ENCODE measurements at places on chromosomes 12 and 14.

- DNase-seq, result no peak
Observed at GRCh38 chr12:31029468-31029867, 44.2 kb upstream of the DDX11 start.

DNA sequence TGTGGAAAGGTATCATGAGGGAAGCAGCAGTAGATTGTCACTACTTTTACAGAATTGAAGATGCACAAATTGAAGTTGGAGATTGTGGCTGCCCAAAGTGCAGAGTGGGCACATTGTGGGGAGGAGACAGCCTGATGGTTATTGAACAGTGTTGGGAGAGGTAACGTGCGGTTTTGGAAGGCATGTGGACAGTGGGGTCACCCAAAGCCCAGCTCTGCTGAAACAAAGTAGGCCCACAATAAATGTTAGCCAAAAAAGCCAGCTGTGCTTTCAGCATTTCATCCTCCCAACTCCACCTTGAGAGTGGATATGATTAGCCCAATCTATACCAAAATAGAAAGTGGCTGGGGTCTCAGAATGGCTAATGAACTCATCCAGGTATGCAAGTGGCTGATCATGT lies 96.7 kb downstream of the TMX1 start:
- no peak for DNase-seq

DNA sequence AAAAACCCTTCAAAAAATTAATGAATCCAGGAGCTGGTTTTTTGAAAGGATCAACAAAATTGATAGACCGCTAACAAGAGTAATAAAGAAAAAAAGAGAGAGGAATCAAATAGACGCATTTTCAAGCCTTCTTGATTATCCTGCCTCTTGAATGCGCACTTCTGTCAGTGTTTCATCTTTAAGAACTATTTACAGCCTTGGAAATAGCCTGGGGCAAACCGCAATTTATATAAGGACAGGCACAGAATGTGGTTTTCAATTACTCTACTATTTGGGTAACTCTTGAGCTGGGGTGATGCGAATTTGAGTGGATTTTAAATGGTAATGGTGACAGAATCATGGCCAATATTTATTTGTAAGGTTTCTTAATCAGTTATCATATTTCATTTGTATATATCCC lies 179.1 kb upstream of the OTX2 start:
- DNase-seq, result no peak

- DNase-seq, result no peak
Observed at GRCh38 chr12:75979181-75979580, 52.4 kb downstream of the PHLDA1 start.

DNA sequence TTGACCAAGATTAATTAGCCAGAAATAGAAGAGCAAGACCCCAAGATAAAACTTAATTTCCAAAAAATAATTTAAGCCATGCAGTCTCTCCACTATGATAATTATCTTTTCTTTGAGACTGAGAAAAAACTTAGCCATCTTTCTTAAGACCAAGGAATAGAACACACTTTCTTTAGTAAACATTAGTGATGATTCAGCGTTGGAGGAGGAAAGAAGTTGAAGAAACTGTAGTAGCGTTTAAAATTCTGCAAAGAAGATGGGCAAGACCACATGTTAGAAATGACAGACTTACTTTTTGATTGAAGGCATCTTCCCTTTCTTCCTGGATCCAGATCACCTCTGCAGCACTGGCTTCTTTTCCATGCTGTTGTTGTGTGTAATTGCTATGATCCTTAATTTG lies 124.8 kb upstream of the RASSF8 start:
- DNase-seq, result no peak

- no peak for DNase-seq
Observed at GRCh38 chr14:32007755-32008362, 69.2 kb upstream of the ARHGAP5 start.

- no peak for DNase-seq
Observed at GRCh38 chr12:4251967-4252366, 21.6 kb upstream of the CCND2 start.

- no peak for DNase-seq
Observed at GRCh38 chr12:109871668-109872314, 8.6 kb downstream of the GLTP start.

GRCh38 chr12:121989276-121990113 lies 32.2 kb upstream of the BCL7A start:
- DNase-seq, result no peak

DNA sequence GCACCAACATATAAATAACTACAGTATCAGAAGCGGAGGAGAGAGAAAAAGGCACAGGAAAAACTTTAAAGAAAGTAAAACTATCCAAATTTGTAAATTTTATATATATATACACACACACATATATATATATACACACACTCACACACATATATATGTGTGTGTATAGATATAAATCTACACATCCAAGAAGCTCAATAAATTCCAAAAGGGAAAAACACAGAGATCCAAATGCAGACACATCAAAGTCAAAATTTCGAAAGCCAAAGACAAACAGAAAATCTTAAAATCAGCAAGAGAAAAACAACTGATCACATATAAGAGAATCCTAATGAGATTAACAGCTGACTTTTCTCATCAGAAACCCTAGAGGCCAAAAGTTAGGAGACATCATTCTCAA lies 37.3 kb downstream of the PARP11 start:
- DNase-seq, result no peak

- no peak for DNase-seq
Observed at GRCh38 chr12:87430444-87430843, 598.8 kb downstream of the C12orf50 start.

GRCh38 chr12:70609203-70609602 lies 28.0 kb downstream of the PTPRB start:
- DNase-seq, result no peak

- DNase-seq, result no peak
Observed at GRCh38 chr12:116148844-116149243, 128.6 kb downstream of the MED13L start.

DNA sequence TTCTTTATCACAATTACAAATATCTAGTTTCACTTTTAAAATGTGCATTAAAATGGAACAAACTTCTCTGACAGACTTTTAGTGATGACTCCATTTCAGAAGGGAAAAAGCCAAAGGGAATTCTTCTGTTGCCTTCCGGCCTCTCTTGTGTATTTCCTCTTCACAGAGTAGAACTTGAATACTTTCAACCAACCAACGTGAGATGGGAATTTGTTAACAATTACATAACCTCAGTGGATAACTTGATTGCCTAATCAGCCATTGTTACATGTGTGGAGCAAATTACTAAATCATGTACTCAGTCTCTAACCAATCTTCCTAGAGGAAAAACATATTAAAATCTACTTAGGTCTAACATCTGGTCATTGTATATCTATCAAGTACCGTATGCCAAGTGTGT lies 291.1 kb downstream of the SYT1 start:
- peak; percentile 45 for DNase-seq

Data from skin of body (tissue), 3 donors.